ENCODE measurements at places on chromosomes 11 and 22. TPM values are rescaled to one million over a fixed set of nuclear protein-coding genes. Genes with fewer than 3 reads are reported as not detected.

- DNase-seq: no peak
Observed at GRCh38 chr11:69049490-69049867, 747 bp downstream of the TPCN2 start.

The MS4A7 gene
- 33.2 TPM for total RNA-seq

- DNase-seq: no peak
Observed at GRCh38 chr22:20663941-20664593, 109.8 kb upstream of the SERPIND1 start.

- no peak for DNase-seq
Observed at GRCh38 chr11:46336563-46337180, 10.6 kb upstream of the DGKZ start.

GRCh38 chr11:10443721-10444235, 11.3 kb upstream of the AMPD3 start:
- DNase-seq: no peak

The DYNC2H1 gene
- total RNA-seq: 26.2 TPM

- DNase-seq: no peak
Observed at GRCh38 chr11:95042906-95043305, 6.3 kb upstream of the KDM4F start.

The FOLR1 gene
- 1.7 TPM for total RNA-seq

- no peak for DNase-seq
Observed at GRCh38 chr22:46758867-46759290, 3.6 kb upstream of the TBC1D22A start.

- no peak for DNase-seq
Observed at GRCh38 chr11:746289-747157, 741 bp upstream of the TALDO1 start.

- no peak for DNase-seq
Observed at GRCh38 chr22:31715147-31715778, 34.7 kb downstream of the PRR14L start.

- no peak for DNase-seq
Observed at GRCh38 chr22:25637672-25638071, 73.2 kb downstream of the GRK3 start.

Measured in ureter (tissue), 1 donor.